ENCODE measurements at places on chromosomes 2 and 18.

GRCh38 chr2:216622526-216622925 is 10.7 kb upstream of the IGFBP2 start:
- no peak for DNase-seq

DNA sequence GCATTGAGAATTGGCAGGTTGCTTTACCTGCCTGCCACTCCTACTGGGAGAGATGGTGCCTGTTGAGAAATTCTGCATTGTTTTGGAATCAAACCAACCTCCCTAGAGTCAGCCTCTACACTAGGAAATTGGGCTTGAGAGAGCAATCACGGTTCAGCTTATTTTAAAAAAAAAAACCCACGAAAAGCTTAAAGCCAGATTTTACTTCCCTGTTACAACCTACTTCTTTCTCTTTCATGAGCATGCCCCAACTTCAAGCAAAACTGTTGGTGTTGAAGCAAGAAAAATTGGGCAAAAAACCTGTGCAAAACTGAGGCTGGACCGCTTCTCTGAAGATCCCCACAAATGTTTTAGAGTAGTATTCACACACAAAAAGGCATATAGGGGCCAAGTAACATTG is 134.6 kb upstream of the ZEB2 start:
- DNase-seq = no peak

- DNase-seq = peak; percentile 46
These were observed 5.4 kb upstream of the MTCL1 start for GRCh38 chr18:8699948-8700347.

- no peak for DNase-seq
These were observed 73.9 kb upstream of the HK2 start for GRCh38 chr2:74759986-74760385.

DNA sequence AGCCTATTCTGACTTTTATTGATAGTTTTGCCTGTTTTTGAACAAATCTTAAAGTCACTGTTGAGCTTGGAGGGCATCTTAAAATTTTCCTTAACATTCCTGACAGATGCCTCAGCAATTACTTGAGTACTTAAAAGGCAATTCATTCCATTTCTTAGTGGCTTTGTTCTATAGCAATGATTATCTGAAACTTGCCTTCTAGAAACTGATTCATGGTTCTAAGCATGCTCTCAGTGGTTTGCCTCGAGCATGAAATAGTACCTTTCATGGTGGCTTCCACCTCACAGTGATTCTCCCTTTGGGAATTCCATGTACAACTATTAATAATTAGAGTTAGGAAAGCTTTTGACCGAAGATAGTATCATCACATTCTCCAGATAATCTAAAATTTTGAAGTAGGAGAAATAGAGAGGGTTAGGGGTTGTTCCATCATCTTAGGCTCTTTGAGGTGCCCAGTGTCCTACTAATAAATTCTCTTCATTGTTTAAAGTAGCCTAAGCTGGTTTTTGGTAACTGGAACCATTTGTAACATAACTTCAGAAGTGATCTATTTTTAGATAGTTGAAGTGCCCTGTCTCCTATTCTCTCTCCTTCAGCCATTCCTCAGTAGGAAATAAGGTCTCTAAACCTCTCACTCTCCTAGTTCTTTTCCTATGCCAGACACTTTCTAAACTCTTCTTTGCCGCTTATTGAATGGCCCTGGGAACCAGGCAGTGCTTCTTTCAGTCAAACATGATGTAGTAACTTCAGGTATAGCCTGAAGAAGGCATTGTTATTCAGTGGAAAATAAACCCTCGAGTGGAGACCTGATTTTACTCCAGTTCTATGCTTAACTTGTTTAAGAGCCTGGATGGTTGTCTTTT is 156.1 kb downstream of the HAUS1 start:
- peak; percentile 79 for DNase-seq

- no peak for DNase-seq
These were observed 52.7 kb upstream of the FZD7 start for GRCh38 chr2:201980946-201981345.

DNA sequence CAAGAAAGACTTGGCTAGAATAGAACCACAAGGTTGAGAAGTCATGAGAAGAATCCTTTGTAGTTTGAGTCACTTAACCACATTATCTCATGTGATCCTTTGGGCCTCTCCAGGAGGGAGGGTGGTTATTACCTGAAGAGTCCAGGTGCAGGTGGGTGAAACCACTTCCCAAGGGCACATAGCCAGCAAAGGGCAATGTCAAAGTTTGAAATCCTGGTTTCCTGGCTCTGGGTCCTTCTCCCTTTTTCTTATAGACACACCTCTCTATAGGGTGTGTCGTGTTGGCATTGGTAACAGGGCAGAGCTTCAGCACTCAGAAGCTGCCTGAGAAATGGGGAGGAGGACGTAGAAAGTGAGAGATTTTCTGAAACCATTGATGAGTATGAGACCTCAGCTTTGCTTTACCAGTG is 137.9 kb downstream of the MGAT5 start:
- DNase-seq = no peak

DNA sequence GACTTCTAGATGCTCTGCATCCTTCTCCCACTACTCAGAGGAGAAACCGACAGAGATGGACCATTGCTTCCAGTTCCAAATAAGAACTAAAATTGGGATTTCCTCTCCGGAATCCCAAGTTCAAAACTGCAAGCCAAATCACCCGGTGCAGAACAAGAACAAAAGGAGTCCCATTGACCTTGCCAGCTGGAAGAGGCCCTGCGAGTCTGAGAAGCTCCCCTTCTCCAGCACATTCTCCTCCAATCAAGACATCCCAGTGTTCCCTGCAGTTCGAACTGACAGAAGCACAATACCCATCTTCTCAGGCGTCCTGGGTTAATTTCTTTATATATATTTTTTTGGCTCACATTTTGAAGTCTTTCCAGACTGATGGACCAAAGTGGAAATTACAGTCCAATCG is 195.3 kb upstream of the MEIS1 start:
- no peak for DNase-seq

GRCh38 chr2:240467659-240468302 is 32.3 kb downstream of the GPC1 start:
- DNase-seq = no peak

DNA sequence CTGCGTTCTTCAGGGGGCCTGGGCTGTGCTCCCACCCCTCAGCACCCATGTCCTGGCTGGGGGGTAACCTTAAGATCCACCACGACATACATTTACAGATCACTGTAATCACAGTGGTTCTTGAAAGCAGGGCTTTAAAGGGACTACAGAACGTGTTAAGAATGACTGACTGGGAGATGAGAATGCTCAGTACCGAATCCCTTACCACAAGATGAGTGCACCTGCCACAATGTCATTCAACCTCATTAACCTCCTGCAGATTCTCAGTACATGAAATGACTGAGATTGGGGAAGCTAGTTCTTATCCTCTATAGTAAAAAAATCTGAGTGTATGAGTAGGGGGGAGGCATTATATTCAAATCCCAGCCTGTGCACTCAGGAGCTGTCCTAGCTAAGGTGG is 10.5 kb upstream of the PIEZO2 start:
- DNase-seq = no peak

- DNase-seq = no peak
These were observed 113.6 kb downstream of the METTL8 start for GRCh38 chr2:171320208-171320621.

- DNase-seq = no peak
These were observed 414.1 kb upstream of the MYT1L start for GRCh38 chr2:2744958-2745715.

GRCh38 chr2:109645412-109646184 is 31.4 kb downstream of the SOWAHC start:
- no peak for DNase-seq

DNA sequence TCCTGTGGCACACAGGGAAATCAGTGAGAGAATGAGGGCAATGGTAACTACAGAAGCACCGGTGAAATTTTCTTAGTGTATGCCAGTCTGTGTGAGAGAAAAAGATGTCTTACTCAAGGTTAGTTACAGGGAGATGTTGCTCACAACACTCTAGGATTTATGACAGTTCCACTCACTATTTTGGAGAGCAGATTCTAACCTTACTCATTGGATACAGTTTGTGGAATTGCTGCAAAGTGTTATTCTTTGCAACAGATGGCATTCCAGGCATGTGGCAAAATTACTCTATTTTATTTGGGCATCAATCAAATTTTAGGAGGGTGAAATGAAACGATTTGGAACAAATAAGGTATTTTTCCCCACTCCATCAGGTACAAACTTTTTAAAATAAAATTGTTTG is 449.1 kb downstream of the PIK3C3 start:
- DNase-seq = no peak

DNA sequence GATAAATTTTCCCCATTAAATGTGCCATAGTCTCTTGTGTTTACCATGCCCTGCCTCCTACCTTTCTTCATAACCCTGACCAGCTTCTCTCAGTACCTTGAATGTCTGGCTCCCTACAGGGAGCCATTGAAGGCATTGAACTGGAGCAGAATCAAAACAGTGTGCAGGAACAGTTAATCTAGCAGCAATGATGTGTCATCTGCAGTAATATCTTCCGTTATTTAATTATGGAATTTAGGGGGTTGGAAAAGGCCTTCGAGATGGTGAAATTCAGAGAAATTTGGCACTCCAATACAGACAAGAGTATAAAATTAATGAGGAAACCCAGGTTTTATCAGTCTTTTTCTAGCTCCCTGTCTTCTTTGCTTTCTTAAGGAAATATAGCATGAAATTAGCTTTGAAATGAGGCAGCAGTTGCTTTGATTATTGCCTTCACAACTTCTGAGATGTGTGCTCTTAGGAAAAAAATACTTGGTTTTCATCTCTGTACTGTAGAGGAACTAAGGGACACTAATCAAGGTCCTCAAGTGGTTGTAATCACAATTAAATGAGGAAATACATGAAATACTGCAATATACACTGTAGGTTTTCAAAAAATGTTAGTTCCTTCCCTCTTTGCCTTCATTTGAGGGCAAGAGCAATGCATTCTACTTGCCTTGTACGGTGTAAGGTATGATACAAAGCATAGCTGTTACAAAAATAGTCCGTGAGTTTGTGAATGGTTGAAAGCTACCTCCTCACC is 369.1 kb downstream of the SETBP1 start:
- no peak for DNase-seq

GRCh38 chr18:55811925-55812324 is 223.9 kb upstream of the TCF4 start:
- DNase-seq = no peak

DNA sequence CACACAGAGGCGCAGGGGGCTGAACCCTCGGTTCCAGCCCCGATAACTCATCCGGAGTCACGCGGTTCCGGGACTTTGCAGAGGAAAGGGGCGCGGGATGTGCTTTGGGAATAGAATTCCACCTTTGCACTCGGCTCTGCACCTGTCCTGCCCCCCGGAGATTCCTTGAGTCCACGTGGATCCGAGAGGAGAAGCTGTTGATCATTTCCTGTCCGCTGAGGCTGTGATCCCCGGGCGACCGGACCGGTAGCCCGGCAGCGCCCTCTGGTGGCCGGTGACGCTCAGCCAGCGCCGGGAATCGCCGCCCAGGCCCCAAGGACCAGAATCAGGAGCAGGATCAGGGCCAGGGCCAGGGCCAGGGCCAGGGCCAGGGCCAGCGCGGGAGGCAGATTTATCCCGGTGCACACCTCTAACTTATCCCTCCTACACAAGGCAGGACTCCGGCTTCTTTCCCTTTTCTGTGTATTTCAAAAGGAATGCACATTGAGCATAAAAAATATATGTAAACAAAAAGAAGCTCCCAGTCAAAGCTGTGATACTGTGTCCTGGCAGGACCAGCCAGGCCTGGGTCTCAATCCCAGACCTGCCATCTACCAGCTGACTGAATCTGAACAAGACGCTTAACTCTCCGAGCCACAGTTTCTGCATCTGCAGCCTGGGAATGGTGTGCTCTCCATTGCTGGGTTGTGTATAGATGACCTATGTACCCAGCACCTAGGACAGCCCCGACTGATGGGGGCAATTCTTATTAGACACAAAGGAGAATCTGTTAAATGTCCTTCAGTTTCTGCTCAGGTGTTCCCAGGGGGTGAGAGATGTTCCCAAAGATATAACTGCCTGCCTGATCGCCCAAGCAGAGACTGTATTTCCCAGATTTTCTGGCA is 8.5 kb upstream of the SPATA3 start:
- DNase-seq = peak; percentile 68

- peak; percentile 94 for DNase-seq
These were observed 133.9 kb upstream of the CTAGE1 start for GRCh38 chr18:22551536-22552151.

- peak; percentile 69 for DNase-seq
These were observed 60.5 kb downstream of the HK2 start for GRCh38 chr2:74894272-74894981.

GRCh38 chr2:96265349-96265839 is 403 bp downstream of the TMEM127 start:
- peak; percentile 31 for DNase-seq

- no peak for DNase-seq
These were observed 6.2 kb downstream of the VPS54 start for GRCh38 chr2:64013053-64013452.

DNA sequence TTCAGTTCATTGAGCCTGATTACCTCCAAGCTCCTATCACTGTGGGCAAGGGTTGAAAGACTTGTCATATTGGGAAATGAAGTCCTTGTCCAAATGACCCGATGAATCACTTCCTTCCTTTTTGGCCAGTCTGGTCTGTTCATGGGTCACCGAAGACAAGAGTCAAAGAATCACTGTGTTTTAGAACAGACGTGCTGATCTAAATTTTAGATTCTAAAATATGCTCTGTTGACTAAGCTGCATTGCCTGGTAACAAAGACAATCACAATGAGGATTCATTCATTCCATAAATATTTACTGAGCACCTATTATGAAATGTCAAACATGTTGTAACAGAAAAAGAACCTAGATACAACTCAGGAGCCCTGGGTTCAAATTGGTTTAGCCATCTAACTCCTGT is 99.4 kb upstream of the RND3 start:
- peak; percentile 84 for DNase-seq

DNA sequence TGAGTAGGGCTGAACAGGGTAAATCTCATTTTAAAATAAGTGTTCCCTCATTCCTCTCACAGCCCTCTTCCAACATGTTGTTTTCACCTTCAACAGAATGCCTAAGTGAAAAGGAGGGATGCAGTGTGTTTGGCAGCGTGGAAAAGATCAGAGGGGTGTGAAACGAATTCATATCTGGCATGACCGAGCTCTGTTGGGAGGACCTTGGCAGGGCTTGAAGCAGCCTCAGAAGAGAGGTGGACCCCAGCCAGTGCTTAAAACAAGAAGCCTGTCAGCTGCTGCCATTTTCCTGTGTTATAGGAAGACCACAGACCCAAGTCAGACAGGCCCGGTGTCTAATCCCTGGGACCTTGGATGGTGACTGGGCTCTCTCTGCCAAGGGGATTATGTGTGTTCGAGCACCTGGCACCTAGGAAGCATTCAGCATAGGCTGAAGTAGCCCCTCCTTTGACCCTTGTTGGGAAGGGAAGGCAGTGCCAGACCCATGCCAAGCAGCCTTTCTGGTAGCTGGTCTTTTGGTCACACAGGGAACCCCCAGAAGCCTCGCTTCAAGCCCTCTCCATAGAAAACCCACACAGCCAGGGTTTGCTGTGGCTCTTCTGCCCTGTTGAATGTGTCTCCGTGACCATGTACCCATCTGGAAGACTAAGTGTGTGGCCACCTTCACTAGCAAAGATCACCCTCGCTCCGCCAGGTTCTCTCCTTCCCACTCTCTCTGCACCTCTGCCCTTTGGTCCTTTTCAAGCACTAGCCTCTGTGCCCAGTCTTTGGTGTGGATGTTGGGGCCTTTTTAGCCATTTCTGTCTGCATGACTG is 87.5 kb upstream of the ST3GAL5 start:
- DNase-seq = no peak

- DNase-seq = no peak
These were observed 61.7 kb downstream of the LIPG start for GRCh38 chr18:49623571-49623970.

- no peak for DNase-seq
These were observed 104.5 kb upstream of the CDH2 start for GRCh38 chr18:28281400-28281799.
